ENCODE measurements at places on chromosomes 16 and 17.

- no peak for DNase-seq
Measured at GRCh38 chr17:32970281-32970680, 21.4 kb upstream of the SPACA3 start.

DNA sequence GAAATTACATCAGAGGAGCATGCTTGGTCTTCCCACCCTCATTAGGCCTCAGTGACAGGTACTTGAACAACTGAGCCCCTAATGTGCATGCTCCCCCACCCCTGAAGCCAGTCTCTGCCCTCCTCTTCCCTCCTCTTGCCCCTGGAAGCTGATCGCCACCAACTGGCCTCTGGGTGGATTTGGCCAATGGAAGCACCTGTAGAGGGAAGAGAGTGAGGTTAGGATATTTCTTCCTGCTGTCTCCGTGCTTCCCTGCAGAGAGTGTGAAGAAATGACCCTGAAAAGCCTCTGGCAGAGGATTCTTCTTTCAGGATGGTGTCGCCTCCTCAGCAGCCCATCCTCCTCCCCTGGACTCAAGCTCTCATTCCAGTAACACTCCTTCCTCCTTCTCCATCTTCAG is 5.9 kb upstream of the CBLN1 start:
- no peak for DNase-seq

DNA sequence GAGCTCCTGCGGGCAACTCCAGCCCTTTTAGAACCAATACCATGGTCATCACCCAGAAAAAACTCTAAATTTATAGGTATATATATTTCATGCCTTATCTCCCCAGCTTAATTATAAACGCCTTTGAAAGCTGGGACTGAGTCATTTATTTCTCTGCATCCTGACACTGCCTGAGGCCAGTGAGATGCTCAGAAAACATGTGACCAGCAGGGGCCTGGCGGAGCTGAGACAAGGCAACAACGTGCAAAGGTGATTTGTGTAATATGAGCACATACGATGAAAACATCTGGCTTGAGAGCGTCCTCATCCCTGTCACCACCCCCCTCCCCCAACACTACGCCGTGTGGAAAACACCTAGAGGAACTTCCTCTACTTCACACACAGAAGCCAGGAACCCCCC is 22.7 kb downstream of the NXN start:
- DNase-seq: no peak

DNA sequence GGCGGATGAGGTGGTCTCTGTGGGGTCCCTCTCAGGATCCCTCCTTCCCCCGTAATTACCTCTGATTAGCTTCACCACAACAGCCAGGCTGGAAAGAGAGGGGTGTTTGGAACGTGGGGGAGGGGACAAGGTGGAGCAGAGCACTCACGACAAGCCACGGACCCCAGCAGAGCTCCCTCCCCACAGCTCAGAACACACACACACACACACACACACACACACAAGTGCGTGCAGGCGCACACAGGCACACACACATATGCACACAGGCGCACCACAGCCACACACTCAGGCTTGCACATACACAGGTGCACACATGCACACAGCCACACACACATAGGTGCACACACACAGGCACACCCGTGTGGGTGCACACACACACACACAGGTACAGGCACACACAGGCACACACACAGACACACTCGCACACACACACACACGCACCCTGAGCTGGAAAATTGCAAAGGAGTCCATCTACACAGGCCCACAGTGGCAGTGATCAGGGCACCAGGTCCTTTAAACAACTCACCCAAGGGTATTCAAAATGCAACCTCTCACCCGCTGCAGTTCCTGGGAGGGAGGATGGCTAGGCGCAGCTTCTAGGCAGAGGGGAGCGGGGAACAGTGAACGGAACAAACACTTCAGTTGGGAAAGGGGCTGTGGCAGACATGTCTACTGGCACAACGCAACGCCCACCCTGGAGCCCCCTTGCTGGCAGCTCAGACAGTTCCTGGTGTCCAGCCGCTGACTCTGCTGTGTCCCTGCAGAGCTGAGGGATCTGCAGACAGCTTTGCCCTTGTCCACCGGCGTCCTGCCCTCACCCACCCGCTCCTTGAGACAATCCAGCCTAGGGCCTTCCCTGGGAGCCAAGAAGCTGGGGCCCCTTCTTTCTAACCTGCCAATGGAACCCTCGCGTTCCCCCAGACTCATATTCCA is 59.9 kb upstream of the DLX4 start:
- DNase-seq: no peak

- no peak for DNase-seq
Measured at GRCh38 chr17:66885417-66885816, 50.5 kb downstream of the CACNG5 start.

DNA sequence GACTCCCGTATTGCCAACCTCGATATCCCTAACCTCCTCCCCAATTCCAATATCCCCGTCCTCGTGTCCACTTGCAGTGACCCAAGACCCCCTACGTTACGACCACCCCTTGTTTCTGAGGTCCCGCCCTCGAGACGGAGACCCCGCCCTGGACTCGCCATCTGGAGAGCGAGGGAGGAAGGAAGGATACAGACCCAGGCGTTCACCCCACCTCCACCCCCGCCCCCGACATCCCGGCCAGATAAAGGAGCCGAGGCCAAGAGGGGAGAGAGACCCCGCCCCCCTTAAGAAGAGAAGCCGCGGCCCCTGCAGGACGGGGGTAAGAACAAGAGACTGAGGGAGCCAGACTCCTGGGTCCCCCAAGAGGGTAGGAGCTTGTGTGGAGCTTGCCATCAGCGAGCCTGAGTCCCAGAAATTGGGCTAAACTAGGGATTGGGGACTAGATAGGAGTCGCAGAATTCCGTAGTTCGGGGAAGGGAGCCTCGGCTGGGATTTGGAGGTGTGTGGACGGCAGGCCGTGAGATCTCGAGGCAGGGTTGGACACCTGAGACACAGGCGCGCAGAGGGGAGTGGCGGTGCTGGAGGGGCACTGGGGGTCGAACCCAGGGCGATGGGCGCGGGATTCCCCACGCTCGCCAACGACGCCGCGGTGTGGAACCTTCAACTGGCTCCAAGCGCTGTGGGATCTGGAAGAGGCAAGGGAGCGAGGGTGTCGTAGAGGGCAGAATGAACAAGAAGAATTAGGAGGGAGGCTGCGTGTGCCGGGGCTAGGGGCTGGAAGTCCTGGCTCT is at the start of gene BCL6B:
TSS of gene BCL6B (plus strand) at position 270 of the 791 bp plus-strand sequence. CDS start 622 bp downstream, outside the sequence.
- DNase-seq: no peak

DNA sequence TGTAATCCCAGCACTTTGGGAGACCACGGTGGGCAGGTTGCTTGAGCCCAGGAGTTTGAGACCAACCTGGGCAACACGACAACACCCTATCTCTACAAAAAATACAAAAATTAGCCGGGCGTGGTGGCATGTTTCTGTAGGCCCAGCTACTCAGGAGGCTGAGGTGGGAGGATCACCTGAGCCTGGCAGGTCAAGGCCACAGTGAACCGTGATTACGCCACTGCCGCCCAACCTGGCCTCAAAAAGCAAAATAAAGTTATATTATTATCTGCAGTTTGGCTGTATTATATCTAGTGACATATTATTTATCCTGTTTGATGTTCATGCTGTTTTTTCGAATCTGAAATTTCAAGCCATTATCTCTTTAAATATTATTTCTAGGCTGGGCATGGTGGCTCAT is 26.5 kb downstream of the ST3GAL2 start:
- DNase-seq: no peak

- DNase-seq: no peak
Measured at GRCh38 chr16:89332243-89332901, 114.9 kb downstream of the ZNF778 start.

DNA sequence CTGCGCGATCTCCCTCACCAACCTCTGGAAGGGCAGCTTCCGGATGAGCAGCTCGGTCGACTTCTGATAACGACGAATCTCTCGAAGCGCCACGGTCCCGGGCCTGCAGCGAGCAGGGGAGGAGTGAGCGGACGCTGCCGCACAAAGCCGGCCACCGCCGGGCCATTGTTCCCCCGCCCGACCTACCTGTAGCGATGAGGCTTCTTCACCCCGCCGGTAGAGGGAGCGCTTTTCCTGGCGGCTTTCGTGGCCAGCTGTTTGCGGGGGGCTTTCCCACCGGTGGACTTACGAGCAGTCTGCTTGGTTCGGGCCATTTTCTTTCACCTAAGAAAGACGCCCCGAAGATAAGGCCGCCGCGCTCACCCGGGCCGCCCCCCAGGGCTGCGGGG is 5.8 kb upstream of the UNK start:
- no peak for DNase-seq

GRCh38 chr17:49779739-49780231 is 8.7 kb upstream of the KAT7 start:
- DNase-seq: peak; percentile 85

- DNase-seq: peak; percentile 22
Measured at GRCh38 chr16:51146256-51146924, 4.7 kb downstream of the SALL1 start.

DNA sequence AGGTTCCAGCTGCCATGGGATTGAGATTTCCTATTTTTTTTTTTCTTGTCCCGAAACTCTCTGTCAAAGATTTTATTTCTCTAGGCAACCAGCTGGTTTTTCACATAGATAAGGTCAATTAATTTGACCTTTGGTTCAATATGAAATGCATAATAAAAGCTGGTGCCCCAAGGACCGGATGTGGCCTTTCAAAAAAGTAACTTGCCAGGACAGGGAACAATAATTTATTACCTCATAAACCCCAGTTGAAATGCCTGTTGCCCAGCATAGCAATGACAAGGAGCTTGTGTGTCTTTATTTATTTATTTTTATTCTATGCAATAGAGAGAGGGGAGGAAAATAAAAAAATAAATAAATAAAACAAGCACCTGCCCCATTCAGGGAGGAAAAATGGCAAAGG is 472.7 kb downstream of the KCNJ2 start:
- no peak for DNase-seq

GRCh38 chr16:59144841-59145240 is 410.7 kb upstream of the GOT2 start:
- DNase-seq: no peak

DNA sequence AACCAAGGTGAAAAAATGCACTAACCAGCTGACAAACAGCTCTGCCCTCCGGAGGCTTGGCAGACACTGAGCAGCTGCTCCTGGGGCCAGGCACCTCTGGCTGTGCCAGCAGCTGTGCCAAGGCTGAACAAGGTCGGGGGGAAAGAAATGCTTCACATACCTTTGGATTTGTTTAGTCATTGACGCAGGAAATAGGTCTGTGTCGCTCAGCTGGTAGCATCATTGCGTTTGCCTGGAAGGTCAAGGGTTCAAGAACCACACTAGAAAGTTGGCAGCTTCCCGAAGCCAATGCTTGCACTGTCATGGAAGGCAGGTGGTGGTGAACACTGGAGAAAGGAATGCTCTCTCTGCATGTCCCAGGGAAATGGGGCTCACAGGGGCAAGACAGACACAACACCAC is 63.5 kb downstream of the PCTP start:
- no peak for DNase-seq

DNA sequence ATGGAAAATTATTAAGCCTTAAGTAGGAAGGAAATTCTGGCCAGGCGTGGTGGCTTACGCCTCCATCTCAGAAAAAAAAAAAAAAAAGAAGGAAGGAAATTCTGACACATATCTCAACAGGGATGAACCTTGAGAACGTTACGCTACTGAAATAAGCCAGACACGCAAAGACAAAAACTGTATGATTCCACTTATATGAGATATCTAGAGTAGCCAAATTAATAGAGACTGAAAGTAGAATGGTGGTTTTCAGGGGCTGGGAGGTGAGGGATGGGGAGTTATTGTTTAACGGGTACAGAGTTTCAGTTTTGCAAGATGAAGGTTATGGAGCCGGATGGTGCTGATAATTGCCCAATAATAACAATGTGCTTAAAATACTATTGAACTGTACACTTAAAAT is 16.2 kb upstream of the HNF1B start:
- DNase-seq: no peak

DNA sequence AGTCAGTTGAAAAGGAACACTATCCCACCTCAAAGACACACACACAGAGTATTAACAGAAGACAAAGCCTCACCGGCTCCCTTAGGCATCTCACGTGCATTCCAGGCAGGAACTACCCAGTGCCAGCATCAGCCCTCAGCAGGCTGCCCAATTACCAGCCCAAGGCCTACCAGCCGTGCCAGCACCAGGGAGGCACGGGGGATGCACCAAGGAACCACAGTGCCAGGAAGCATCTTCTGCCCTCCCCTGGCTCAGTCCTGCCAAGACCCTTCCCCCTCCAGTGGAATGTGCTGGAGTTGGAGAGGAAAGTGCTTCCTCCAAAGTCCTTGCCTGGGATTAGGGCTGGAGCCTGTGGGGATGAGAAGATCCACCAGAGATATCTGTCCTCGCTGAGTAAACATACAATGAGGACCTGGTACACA is 11.0 kb upstream of the KRT19 start:
- DNase-seq: no peak

GRCh38 chr16:4922721-4923342 is 14.1 kb downstream of the PPL start:
- DNase-seq: no peak
